ENCODE measurements at places on chromosomes 2 and 18. TPM values are rescaled to one million over a fixed set of nuclear protein-coding genes. Genes with fewer than 3 reads are reported as not detected.
A peak's percentile ranks its signal among the peaks of the same experiment; 100 is the strongest.

GRCh38 chr2:176821350-176821749 lies 391.2 kb upstream of the HNRNPA3 start:
- DNase-seq = no peak

- DNase-seq = no peak
Observed at GRCh38 chr2:238243496-238244076, 3.7 kb upstream of the HES6 start.

DNA sequence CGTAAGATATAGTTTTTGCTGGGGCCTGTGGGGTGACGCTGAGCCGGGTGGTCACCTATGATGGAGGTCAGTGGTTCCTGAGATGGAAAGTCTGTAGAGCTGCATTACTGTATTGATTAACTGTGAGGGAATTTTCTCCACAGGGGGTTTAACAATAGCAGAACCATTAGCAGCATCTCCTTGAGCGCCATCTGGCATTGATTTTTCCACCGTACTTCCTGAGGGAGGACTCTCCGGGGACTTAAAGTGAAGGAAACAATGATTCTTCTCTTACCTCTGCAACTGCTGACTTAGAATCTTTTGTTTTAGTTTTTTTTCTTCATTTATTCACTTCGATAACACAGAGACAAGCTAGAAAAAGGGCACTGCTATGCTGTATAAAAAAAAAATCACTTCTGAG lies 22.6 kb upstream of the RNF125 start:
- DNase-seq = no peak

DNA sequence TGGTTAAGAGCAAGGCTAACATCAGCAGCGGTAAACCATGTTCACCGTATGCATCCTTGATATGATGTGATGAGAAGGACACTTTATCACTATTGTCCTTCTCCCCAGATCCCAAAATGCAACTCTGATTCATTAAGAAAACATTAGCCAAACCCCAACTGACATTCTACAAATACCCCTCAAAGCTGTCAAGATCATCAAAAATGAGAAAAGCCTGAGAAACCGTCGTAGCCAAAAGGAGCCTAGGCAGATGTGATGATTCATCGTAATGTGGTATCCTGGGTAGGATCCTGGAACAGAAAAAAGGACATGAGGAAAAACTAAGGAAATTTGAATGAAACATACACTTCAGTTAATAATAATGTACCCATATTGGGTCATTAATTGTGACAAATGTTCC lies 67.3 kb upstream of the ST6GAL2 start:
- DNase-seq = no peak

The CFLAR gene
- total RNA-seq = 62.6 TPM

DNA sequence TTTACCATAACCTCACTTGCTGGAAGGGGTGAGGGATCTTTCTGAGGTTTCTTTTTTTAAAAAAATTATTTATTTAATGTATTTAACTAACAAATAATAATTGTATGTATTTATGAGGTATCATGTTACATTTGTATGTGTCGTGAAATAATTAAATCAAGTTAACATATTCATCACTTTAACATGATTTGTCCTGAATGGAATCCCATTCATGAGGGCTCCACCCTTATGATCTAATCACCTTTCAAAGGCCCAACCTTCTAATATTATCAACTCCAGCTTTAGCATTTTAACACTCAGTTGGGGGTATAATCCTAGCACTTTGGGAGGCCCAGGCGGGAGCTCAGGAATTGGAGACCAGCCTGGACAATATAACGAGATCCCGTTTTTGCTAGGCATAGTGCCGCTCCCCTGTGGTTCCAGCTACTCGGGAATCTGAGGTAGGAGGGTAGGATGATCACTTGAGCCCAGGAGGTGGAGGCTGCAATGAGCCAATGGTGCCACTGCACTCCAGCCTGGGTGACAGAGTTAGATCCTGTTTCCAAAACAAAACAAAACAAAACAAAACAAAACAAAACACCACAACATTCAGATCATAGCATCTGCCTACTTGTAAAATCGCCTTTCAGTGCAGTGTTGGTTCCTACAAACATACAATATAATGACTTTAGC lies 1.1 kb upstream of the TAF4B start:
- no peak for DNase-seq

DNA sequence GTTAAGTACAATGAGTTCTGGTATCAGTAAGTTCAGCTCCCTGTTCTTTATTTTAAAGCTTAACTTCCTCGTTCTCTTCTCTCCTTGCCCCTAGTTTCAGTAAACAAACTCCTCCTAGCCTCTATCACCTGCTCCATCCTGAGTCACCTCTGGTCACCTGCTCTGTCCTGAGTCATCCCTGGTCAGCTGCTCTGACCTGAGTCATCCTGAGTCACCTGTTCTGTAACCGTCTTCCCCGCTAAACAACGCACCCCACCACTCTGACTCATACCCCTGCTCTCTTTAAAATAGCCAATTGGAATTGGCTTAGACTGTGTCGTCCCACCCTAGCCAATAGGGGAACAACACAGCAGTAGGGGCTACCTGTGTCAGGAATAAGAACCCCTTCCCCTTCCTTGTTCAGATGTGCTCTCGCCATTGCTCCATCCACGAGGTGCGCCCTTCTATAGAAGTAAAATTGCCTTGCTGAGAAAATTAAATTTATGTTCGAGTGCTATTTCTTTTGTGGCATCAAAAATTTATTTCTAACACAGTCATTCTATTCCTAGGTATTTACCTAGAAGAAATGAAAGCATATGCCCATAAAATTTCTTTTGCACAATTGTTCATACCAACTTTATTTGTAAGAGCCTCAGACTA lies 24.9 kb upstream of the RMND5A start:
- DNase-seq = peak; percentile 44
